Dermis blood vessel endothelial cell (primary cell): ENCODE measurements at places on chromosomes 13 and 19. TPM values are rescaled to one million over a fixed set of nuclear protein-coding genes. Genes with fewer than 3 reads are reported as not detected.

UTP14C gene
- total RNA-seq = 14.6 and 17.3 TPM in 2 replicates

PCSK4 gene
- total RNA-seq = 0.68 and 1.1 TPM in 2 replicates

FKBP8 gene
- total RNA-seq = 216 and 253 TPM in 2 replicates

SIGLEC12 gene
- total RNA-seq = not detected in 2 replicates

FRY gene
- 127 TPM in 2 replicates for total RNA-seq

COG3 gene
- 33.4 and 34.5 TPM in 2 replicates for total RNA-seq

ZNF888 gene
- total RNA-seq = 6.5 and 7.8 TPM in 2 replicates

NCCRP1 gene
- total RNA-seq = not detected in 2 replicates

ZNF30 gene
- total RNA-seq = 5.2 and 7.3 TPM in 2 replicates

PEG3 gene
- 0.68 and 2.2 TPM in 2 replicates for total RNA-seq

SIGLEC5 gene
- total RNA-seq = not detected in 2 replicates

PSG6 gene
- not detected in 2 replicates for total RNA-seq

SHD gene
- total RNA-seq = not detected in 2 replicates

ZNF415 gene
- 1.6 and 1.9 TPM in 2 replicates for total RNA-seq

ZIC5 gene
- total RNA-seq = under 0.01 TPM in 2 replicates

ATCAY gene
- total RNA-seq = not detected in 2 replicates

C19orf67 gene
- not detected in 2 replicates for total RNA-seq

CEACAM16 gene
- total RNA-seq = 0.17 TPM in 1 of 2 replicates, not detected in the other

HSPBP1 gene
- total RNA-seq = 23.5 and 41.4 TPM in 2 replicates

PRR22 gene
- 0.51 TPM in 2 replicates for total RNA-seq

SIGLEC14 gene
- total RNA-seq = not detected in 2 replicates

CNN1 gene
- 0.19 and 1.2 TPM in 2 replicates for total RNA-seq

SLC7A9 gene
- total RNA-seq = not detected in 2 replicates

CEACAM3 gene
- not detected in 2 replicates for total RNA-seq

HOOK2 gene
- total RNA-seq = 12.1 and 14.8 TPM in 2 replicates

TIMM13 gene
- total RNA-seq = 48.3 and 53.5 TPM in 2 replicates

SLC15A1 gene
- 0.05 TPM in 1 of 2 replicates, not detected in the other for total RNA-seq

ZNF835 gene
- 0.65 and 0.68 TPM in 2 replicates for total RNA-seq

SLC6A16 gene
- 0.28 and 1.0 TPM in 2 replicates for total RNA-seq

DHX34 gene
- 10.9 and 12.2 TPM in 2 replicates for total RNA-seq

TPP2 gene
- 61.1 and 75.2 TPM in 2 replicates for total RNA-seq

LYPD5 gene
- total RNA-seq = 0.09 and 0.17 TPM in 2 replicates

CGB8 gene
- not detected in 2 replicates for total RNA-seq

ZNF626 gene
- 8.1 and 18.7 TPM in 2 replicates for total RNA-seq

ERICH4 gene
- not detected in 2 replicates for total RNA-seq

RINL gene
- 8.3 and 17.5 TPM in 2 replicates for total RNA-seq
